Hematopoietic multipotent progenitor cell (in vitro differentiated cells): ENCODE measurements at places on chromosomes 6 and 20. TPM values are rescaled to one million over a fixed set of nuclear protein-coding genes. Genes with fewer than 3 reads are reported as not detected.
A peak's percentile ranks its signal among the peaks of the same experiment; 100 is the strongest.

DNA sequence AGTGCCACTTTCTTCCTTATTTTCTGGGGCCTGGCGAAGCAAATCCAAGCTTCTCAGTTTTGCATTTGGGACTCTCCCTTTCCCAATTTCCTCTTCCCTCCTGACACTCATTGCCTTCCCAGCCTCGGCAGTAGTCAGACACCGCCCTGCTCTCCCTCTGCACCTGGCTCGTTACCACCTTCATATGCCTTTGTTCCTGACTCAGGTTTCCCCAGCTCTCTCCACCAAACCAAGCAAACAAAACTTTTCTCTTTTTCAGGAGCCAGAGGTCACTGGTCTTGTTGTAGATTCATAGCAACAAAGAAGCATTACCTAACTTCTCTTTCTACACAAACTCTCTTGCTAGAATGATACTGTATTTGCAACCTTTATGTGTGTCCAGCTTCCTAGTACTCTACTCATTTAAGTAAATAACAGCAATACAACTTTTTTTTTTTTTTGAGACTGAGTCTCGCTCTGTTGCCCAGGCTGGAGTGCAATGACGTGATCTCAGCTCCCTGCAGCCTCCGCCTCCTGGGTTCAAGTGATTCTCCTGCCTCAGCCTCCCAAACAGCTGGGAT lies 9.0 kb upstream of the ZC3H12D start:
- no peak for DNase-seq

POM121L2 gene
- not detected for total RNA-seq

GRCh38 chr6:107061125-107062020 lies 33.4 kb downstream of the MTRES1 start:
- peak; percentile 21 for DNase-seq

- no peak for DNase-seq
Observed at GRCh38 chr6:111916747-111917146, 43.5 kb upstream of the FYN start.

DNA sequence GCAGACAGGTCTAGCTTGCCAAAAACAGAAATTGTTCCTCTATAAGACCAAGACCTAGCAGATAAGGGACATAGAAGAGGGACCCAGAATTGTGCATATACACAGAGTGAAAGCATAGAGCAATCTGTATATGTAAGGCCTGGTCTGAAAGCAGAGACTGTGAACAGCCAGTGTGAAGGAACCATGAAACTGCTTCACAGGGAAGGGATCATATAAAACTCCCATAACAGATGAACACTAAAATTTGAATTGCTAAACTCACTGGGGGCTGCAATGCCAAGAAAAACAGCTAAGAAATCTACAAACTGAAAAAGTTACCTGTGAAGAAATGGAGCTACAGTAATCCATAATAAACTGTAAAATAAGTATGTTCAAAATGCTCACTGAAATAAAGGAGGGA lies 7.0 kb downstream of the ZUP1 start:
- no peak for DNase-seq

DNA sequence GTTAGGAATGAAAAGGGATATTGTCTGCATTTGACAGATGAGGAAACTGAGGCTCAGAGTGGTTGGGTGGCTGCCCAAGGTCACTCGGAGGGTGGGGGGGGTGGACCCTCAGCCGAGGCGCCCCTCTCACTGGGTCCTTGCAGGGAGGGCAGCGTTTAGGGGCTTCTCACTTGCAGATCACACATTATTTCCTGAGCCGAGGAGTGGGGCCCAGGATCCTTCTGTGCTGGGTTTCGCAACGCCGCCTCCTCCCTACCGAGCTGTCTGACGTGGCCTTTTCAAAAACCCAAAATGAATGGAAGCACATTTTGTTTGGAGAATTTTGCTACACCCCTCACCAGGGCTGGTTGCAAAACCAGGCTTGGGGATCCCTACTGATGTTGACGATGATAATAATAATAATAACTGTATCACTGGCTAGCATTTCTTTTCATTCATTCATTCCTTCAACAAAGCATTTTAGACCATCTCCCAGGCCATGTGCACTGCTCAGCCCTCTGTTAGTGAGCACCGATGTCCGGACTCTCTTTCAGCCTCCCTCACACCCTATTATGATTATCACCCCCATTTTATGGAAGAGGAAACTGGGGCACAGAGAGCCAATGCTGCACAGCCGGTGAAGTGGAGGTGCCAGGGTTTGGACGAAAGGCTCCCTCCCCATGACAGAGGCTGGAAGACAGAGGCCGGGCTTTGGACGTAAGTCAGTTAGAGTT lies 5.2 kb downstream of the DLGAP4 start:
- DNase-seq = no peak

COL20A1 gene
- total RNA-seq = not detected

GRCh38 chr6:138455746-138456400 lies 43.4 kb downstream of the NHSL1 start:
- peak; percentile 48 for DNase-seq

DNA sequence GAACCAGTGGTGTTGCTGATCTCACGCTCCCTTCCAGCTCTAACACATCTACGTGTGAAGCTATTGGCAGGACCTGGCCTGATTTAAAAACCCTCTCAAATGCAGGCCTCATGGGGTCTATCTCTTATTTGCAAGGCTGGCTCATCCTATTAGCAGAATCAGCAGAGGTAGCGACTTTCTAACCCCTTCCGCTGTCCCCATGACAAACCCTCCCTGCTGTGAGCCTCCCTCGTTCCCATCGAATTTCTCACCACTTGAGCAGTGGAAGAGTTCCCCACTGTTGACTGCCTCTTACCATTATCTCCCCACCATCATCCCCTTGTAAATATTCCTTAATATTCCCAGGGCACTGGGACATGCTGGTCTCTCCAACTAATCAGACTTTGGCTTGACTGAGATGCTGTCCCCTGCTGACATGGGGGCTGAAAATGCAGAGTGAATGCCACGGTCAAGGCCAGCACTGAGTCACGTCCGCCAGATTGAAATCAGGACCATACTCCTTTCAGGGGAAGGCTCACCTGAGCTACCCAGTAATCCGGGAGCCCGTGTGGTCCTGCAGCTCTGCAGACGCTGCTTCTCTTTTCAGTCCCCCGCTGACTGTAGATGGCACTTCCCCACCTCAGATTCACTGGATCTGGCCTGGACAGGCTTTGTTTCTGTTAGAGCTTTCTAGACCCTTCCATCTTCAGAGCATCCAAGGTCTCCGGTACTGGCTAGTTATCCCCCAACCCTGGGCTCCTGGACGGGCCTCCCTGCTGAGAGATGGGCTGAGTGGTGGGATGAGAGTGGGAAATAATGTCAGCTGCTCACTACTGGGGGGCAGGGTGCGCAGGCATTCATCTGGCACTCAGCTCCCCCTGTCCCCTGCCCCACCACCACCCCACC lies 23.1 kb downstream of the AAR2 start:
- DNase-seq = no peak

- no peak for DNase-seq
Observed at GRCh38 chr6:85865420-85866369, 223.0 kb upstream of the SYNCRIP start.

DNA sequence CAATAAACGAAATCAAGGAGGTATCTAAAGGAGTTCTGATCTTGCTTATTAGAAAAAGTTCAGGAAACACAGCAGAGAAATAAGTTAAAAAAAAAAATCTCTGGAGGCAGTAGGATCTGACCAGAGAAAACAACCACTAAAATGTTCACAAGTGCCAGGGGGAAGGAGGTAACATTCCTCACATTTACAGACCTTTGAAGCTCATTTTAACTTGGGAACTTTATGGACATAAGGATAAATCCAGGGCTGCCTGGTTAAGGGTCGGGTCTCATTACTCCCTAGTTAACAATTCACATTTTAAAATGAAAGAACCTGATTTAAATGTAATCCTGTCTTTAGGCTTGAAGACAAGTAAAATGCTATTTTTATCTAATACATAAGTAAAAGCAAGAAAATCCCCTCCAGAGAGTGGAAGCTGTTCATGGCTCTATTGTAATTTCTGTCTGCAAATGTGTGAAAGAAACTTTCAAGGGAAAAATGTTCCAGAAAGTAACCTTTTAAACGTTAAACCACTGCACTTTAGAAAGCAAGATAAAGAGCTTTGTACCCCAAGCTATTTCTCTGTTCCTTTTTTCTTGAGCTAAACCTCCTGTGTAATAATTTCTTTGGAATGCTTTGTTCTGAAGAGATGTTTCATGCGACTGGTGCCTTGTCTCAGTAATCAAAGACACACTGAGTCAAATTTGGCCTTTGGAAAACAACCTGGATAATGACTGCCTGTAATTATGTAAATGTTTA lies 38.2 kb downstream of the MYLIP start:
- DNase-seq = no peak

GRCh38 chr6:122381494-122382265 lies 17.8 kb upstream of the HSF2 start:
- peak; percentile 78 for DNase-seq

GRCh38 chr6:161168281-161168891 lies 105.5 kb downstream of the AGPAT4 start:
- no peak for DNase-seq

GRCh38 chr6:161348628-161348994 lies 74.8 kb upstream of the AGPAT4 start:
- DNase-seq = no peak

- no peak for DNase-seq
Observed at GRCh38 chr6:43258180-43258579, 14.9 kb downstream of the TTBK1 start.

SEL1L2 gene
- not detected for total RNA-seq

POPDC3 gene
- total RNA-seq = not detected

GRCh38 chr6:30842754-30843610 lies 41.3 kb upstream of the DDR1 start:
- no peak for DNase-seq

DNA sequence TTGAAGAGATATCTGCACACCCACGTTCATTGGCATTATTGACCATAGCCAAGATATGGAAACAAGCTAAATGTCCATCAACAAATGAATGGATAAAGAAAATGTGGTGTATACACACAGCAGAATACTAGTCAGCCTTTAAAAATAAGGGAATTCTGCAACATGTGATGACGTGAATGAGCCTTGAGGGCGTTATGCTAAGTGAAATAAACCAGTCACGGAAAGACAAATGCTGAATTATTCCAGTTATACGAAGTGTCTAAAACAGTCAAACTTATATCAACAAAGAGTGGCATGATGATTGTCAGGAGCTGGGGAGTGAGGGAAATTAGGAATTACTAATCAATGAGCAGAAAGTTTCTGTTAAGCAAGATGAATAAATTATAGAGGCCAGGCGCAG lies 8.4 kb upstream of the DEFB121 start:
- DNase-seq = no peak

DNA sequence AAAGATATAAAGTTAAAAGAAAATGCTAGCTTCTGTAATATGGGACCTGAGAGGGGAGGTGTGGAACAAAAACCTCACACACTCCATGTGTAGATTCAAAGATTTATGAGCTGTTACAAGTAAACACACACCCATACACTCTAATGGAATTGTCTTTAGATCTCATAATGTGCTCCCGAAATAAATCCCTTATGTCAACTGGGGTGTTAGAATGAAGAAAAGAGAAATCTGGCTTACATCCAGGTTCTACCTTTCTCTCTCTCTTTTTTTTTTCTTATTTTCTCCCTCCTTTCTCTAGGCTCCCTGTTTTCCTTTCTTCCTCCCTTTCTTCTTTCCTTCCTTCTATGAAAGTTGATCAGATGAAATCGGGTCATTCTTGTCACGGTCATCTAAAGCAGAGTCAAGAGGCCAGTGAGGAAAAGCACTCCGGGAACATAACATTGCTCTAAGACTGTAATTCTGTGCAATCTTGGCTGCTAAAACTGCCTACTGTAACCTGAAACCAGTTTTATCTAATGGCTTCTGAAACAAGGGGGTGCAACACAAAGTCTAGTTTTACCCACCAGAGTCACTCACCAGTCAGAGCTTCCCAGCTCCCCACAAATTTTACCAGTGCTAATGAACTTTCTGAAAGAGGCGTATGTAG lies 68.3 kb upstream of the BTBD3 start:
- DNase-seq = no peak

DNA sequence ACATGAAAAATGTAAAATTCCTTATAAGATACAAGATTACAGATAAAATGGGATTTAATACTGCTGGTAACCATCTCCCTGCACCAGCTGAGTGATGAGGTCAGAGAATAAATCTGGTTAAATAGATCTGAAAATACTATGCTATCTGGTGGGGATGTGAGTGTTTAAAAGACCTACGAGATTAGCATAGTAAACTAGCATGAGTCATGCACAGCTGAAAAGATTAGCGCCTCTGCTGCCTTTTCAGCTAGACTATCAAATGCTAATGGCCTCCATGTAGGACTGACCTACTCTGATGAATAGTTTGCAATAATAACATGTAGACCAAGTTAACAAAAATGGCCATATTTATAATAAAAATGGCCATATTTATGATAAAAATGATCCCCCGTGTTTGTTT lies 553.3 kb downstream of the C6orf118 start:
- no peak for DNase-seq

TGM3 gene
- not detected for total RNA-seq

DNA sequence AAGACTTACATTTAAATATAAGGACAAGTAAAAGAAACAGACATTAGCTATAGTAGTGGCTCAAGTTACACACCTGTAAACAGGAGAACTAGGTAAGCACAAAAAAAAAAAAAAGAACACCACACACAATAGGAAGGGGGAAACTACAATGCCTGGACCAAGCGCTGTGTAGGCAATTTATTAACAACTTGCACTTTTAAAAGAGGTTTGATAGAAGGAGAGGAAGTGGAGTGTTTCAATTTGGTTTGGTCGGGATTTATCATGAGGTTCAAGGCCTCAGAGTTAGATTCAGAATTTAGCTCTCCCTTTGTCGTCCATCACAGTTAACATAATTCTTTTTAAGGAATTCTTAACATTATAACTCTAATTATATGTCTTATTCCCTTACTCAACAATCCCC lies 1.1 kb upstream of the USP49 start:
- DNase-seq = no peak

GRCh38 chr6:26494117-26494516 lies 6.0 kb upstream of the BTN1A1 start:
- no peak for DNase-seq

DNA sequence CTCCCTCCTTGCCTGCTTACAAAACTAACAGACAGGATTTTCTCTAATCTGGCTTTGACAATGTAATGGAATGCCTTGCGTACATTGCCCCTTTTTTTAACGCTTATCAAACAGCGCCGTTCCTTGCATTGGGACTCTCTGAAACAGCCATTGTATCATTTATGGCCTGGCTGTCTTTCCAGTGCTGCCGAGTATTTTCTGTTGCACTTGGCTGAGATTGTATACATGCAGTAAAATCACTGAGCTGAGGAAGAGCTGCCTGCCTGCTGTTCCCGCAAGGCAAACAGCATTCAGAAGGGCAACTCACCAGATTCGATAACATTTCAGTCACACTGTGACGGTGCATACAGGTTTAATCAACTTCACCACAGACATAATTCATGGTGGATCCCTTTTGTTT lies 106.0 kb downstream of the SH3BGRL2 start:
- no peak for DNase-seq

BHLHE23 gene
- 1.3 TPM for total RNA-seq

DNA sequence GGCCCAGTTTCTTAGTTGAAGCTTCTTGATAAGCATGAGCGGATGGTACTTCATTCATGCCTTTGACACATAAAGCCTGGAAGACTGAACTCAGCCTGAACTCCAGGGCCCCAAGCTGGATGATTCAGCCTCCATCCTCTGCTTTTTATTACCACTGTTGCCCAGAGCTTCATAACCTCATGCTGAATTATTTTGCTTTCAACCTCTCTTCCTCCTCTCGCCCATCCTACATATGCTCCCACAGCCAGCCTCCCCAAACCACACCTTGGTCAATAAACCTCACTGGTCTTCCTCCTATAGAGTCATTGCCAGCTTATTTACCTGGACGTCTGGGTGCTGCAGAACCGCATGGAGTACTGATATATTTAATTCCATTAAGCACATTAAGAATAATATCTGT lies 59.4 kb downstream of the SLC35B3 start:
- DNase-seq = no peak

NUP43 gene
- total RNA-seq = 19.7 TPM
